DMS79 treated with DMSO at 0.1 percent for 48 hours (cell line): ENCODE measurements at places on chromosomes 16 and 17.

DNA sequence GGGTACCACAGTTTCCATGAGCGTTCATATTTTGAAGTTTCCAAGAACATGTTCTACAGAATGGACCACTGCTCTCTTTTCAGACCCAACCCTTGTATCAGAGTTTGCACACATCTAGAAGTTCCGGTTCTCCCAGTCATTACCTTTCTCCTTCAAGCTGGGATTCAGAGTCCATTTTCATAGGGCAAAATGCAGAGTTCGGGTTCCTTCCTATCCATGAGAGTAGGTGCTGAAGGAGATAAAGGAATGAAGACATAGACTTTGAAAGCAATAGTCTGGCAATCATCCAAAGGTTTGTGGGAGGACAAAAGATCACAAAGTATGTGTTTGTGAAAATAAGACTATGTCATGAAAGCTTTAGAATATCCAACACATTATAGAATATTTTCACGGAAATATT, 699.6 kb downstream of the MAF start:
- no peak for DNase-seq

- DNase-seq: peak; percentile 13
These were observed 9.5 kb downstream of the TBX21 start for GRCh38 chr17:47742319-47743181.

DNA sequence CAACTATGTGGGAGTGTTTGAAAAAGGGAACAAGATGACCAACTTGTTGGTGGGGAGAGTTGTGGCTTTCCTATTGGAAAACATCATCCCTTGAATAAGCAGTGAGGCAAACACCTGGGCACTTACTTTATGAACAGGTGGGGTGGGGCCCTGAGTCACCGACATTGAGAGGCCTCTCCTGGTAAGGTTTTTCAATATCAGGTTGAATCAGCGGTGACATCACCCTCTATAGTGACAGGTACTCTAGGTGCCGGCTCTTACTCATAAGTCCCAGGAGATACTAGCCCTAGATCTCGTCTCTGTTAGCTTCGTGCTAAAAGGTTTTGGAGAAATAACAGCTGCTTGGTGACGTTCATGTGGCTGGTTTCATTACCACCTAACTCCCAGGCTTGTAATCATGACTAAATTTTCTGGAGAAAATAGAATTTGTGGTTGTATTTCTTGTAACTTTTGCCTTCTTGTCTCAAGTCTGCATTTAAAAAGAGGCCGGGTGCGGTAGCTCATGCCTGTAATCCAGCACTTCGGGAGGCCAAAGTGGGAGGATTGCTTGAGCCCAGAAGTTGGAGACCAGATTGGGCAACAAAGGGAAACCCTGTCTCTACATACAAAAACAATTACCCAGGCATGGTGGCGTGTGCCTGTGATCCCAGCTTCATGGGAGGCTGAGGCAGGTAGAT, 19.3 kb downstream of the CDH1 start:
- DNase-seq: peak; percentile 88

DNA sequence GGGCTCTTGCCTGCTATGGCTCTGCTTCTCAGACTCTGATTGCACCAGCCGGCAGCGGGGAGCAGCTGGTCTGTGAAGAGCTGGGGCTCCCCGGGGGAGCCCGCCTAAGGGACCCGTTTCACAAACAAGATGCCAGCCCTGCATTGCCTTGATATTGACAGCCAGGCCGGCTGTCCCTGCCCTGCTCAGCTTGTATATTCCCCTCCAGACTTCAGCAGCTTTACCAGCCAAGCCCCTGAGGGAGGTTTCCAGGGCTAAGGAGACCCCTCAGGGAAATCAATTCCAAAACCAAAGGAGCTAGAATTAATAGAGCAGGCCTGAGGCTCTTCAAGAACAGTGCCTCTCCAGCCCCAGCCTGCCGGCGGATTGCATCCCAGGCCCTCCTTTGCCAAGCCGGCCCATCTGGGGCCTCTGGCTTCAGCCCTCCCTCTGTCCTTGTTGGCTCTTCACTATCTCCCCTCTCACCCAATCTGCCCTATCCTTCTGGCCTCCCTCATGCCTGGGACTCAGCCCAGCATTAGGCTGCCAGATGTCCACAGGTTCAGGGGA, 5.7 kb downstream of the CALB2 start:
- DNase-seq: no peak

GRCh38 chr17:78488867-78489634, 88.1 kb downstream of the DNAH17 start:
- DNase-seq: no peak

GRCh38 chr16:67013823-67014633, 14.9 kb upstream of the CBFB start:
- peak; percentile 17 for DNase-seq

DNA sequence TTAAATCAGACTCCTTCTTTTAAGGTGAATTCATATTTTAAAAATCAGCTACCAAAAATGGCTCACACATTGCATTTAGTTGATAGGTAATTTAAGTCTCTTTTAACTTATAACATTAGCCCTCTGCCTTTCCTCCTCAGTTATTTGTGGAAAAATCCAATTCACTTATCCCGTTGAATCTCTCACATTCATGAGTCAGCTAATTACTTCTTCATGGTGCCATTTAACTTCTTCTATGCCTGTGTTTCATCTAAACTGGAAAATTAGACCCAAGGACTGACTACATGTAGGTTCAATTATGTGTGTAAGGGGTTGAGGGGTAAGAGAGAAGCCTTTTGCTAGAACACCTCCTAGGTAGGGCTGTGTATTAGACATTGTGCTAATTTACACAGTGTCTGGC, 18.4 kb upstream of the SLFN5 start:
- no peak for DNase-seq

DNA sequence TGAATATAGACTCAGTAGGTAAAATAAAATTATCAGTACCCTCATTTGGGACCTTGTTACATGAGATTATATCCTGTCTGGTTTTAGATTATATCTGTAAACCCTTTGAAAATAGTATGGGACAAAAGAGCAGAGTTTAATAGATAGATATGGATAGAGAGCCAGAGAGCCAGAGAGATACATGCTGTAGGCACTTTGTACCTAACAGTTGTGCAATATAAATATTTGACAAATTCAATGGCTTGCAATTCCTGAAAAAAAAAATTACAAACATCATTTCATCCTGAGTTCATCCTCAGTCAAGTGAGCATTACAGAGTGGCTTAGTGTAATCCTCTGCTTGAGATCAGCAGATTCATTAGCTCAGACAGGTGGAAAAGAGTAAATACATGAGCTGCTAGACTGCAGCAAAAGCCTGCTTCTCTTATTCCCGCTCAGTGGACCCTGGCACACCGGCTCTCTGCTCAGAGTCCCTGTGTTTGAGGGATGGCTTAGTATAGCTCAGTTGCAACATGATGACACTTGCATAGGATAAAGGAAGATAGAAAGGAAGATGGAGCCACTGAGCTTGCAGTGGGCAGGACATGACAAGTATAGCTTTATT, 931.6 kb upstream of the GOT2 start:
- no peak for DNase-seq

DNA sequence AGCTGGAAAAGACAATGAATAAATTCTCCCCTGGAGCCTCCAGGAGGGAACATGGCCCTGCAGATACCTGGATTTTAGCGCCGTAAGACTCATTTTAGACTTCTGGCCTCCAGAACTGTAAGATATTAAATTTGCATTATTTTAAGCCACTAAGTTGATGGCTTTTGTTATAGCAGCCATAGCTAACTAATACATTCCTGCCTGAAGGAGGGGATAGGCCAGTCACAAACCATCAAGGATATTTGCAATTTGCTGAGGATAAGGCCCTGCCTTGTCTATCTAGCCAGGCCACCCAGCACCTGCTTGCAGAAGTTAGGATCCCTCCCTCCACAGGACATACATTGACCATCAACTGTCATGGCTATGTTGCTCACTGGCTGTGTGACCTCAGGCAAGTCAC, 4.9 kb upstream of the KCNG4 start:
- no peak for DNase-seq

GRCh38 chr17:6422654-6423241, 12.2 kb downstream of the AIPL1 start:
- no peak for DNase-seq

GRCh38 chr17:73746314-73747073, 102.2 kb upstream of the SDK2 start:
- no peak for DNase-seq

DNA sequence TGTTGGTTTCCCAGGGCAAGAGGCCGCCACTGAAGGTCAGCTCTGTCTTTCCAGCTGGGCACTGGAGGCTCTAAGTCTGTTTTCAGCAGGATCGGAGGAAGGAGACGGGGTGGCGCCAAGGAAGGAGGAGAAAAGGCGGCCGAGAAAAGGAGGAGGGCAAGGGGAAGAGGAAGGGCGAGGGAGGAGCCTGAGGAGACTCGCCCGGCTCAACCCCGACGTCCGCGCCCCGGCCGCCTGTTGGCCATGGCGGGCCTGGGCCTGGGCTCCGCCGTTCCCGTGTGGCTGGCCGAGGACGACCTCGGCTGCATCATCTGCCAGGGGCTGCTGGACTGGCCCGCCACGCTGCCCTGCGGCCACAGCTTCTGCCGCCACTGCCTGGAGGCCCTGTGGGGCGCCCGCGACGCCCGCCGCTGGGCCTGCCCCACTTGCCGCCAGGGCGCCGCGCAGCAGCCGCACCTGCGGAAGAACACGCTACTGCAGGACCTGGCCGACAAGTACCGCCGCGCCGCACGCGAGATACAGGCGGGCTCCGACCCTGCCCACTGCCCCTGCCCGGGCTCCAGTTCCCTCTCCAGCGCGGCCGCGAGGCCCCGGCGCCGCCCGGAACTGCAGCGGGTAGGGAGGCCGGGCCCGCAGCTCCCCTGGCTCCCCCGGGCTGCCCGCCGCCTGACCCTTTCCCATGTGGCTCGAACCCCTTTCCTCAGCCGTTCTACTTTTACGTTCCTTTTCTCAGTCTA, at the start of gene RNF135:
RNF135 (plus strand) TSS at position 209 of the 737 bp plus-strand sequence; CDS start at position 244, 35 bp downstream.
- peak; percentile 87 for DNase-seq

DNA sequence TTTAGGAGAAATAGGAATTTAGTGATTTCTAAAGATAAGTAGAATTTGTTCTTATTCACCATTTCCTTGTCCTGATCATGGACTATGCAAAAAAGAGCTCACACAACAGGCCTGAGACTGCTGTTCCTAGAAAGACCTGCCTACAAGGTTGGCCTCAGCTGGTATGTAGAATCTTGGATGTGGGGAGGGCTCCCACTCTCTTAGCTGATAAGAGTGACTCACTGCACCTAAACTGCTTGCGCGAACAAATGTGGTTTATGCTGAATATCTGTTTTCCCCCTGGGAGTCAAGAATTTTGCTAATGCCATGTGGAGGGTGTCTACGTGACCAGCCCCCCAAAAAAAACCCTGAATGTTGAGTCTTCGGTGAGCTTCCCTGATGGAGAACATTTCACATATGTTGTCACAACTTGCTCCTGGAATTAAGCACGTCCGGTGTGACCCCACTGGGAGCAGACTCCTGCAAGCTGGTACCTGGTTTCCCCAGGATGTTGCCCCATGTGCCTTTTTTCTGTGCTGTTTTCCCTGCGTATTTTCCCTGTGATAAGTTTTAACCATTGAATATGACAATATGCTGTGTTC, 68.8 kb upstream of the HSBP1 start:
- no peak for DNase-seq

DNA sequence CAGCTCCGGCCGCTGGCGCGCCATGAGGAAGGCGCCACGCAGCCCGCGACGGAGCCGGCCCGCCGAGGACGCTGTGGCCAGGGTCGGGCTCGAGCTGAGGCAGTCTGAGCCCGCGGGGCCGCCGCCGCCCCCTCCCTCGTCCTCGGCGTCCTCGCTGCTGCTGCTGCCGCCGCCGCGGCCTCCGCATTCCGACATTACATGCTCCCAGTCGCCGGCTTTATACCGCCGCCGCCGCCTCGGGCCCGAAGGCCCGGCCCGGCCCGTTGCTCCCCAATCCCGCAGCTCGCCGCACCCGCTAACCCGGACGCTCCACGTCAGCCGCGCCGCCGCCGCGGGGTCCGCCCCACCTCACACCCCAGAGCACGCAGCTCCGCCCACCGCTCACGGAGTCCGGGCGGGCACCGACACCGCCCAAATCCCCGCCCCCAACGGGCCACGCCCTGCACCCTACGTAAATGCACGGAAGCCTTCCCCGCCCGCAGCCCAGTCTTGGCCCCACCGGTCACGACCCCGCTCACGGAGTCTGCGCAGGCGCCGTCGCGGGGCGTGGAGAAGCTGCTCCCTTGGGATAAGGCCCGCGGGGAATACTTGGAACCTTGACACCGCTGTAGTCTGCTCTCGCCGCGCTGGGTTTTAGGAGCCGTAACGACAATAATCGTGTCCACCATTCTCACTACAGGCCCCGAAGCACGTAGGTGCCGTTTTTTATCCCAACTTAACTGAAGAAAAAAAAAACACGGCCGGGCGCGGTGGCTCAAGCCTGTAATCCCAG, at the start of gene TXNDC11:
TXNDC11 (minus strand) TSS at position 322 of the 772 bp plus-strand sequence; CDS start at position 195, 127 bp downstream.
- DNase-seq: peak; percentile 93

DNA sequence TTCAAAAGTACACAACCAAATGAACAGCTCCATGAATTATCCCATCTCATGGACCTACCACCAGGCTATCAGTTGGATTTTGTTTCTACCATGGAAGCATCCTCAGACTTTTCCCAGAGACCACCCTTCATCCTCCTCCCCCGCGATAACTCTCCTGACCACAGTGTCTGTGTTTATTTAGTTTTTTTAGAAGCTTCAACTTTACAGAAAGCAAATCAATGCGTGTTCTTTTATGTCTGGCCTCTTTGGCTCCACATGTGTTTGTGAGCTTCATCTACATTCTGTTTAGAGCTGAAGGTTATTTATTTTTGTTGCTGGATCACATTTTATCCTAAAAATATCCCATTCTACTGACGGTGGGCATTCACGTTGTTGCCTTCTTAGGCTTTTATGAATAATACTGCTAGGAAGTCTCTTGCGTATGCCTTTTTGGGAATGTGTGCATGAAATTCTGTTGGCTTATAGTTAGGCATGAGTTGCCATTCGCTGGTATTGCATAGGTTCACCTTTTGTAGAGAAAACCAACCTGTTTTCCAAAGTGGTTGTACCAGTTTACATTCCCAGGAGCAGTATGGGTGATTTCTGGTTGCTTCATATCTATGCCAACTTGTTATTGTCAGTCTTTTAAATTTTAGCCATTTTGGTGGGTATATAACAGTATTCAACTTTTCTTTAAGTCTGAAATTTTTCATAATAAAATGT, 83.0 kb downstream of the CMIP start:
- DNase-seq: no peak

- no peak for DNase-seq
These were observed 94.6 kb upstream of the TBX2 start for GRCh38 chr17:61305024-61305423.

DNA sequence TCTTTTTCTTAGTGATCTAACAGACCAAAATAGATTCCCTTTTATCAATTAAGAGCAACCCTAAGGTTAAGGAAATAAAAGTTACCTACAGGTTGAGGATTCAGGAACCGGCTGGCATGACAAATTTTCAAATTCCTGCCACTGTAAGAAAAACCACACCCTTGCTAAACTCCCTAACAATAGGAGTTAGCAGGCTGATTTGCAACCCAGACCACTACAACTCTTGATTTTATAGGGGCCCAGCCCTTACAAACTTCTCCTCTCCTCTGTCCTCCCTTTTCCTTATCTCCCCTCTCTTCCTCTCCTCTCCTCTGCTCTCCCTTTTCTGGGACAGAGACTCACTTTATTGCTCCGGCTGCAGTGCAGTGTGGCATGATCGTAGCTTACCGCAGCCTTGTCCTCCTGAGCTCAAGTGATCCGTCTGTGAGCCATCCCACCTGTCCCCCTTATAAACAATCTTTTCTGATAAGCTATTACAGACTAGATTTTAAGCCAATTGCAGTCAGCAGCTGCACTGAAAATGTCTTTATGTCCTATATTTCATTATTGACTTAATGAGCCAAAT, 418.9 kb downstream of the CDH8 start:
- no peak for DNase-seq
